ENCODE measurements at places on chromosomes 1 and 21.

- DNase-seq, result no peak
Measured at GRCh38 chr1:212294983-212295382, 9.8 kb downstream of the PPP2R5A start.

GRCh38 chr1:1703796-1704195 is 11.2 kb upstream of the SLC35E2B start:
- no peak for DNase-seq

- no peak for DNase-seq
Measured at GRCh38 chr1:240609527-240610060, 2.4 kb downstream of the GREM2 start.

- DNase-seq, result no peak
Measured at GRCh38 chr1:36763771-36764170, 270.5 kb downstream of the GRIK3 start.

- no peak for DNase-seq
Measured at GRCh38 chr1:16012590-16013219, 5.1 kb downstream of the HSPB7 start.

All from NCI-H1417 treated with DMSO at 0.1 percent for 48 hours (cell line).